Activated naive CD8-positive, alpha-beta T cell treated with anti-CD3 and anti-CD28 coated beads, Interleukin-2, amount 10 ng/mL, durations not matched to agents 7 days and 5 days (primary cell): ENCODE measurements at places on chromosomes 4 and X. TPM values are rescaled to one million over a fixed set of nuclear protein-coding genes. Genes with fewer than 3 reads are reported as not detected.

GRCh38 chr4:17561195-17561909 is 15.6 kb upstream of the LAP3 start:
- no peaks in the 10 kb centered on the region for H3K36me3 ChIP-seq
- no peaks in the 10 kb centered on the region for H3K4me1 ChIP-seq
- no peak for DNase-seq
- H3K27me3 ChIP-seq, result peaks cover 4% of the 10 kb centered on the region
- no peak overlapping the region for H3K4me3 ChIP-seq

- DNase-seq, result no peak
- no peaks in the 10 kb centered on the region for H3K36me3 ChIP-seq
- no peak overlapping the region for H3K27ac ChIP-seq
Measured at GRCh38 chr4:93654211-93654610, 174.3 kb upstream of the ATOH1 start.

DNA sequence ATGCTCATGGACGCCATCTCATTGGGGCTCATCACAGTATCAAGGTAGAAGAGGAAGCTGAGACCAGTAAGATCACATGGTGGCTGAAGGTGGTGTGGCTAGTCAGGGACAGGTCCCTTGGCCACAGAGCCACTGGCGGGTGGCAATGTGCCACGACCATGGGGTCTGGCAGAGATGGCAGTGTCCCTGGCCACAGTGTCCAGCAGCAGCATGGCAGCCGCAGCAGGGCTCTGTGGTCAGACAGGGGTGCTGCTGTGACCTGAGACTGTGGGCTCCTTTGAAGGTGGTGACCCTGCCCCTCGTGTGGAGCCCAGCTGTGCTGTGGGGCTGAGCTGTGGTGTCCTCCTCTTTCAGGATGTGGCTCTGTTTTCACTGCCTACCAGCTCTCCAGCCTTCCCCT is 2.2 kb upstream of the DOK7 start:
- no peak overlapping the region for H3K27ac ChIP-seq
- H3K4me1 ChIP-seq, result no peaks in the 10 kb centered on the region
- peaks cover 16% of the 10 kb centered on the region for H3K27me3 ChIP-seq
- H3K4me3 ChIP-seq, result no peak overlapping the region

The AR gene
- total RNA-seq, result not detected
